ENCODE measurements at places on chromosomes 4 and X.
A peak's percentile ranks its signal among the peaks of the same experiment; 100 is the strongest.

GRCh38 chr4:40710484-40711254, 39.1 kb upstream of the NSUN7 start:
- DNase-seq = no peak

DNA sequence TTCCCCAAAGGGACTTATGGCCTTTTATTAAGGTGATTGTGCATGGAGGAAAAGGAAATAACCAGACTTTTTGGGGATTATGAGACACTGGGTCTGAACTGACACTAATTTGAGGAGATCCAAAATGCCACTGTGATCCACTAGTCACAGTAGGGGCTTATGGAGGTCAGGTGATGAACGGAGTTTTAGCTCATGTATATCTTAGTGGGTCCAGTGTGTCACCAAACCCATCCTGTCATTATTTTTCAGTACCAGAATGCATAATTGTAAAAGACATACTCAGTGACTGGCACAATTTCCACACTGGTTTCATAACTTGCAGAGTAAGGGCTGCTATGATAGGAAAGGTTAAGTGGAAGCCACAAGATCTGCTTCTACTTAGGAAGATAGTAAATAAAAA, 131.3 kb downstream of the RTL3 start:
- no peak for DNase-seq

DNA sequence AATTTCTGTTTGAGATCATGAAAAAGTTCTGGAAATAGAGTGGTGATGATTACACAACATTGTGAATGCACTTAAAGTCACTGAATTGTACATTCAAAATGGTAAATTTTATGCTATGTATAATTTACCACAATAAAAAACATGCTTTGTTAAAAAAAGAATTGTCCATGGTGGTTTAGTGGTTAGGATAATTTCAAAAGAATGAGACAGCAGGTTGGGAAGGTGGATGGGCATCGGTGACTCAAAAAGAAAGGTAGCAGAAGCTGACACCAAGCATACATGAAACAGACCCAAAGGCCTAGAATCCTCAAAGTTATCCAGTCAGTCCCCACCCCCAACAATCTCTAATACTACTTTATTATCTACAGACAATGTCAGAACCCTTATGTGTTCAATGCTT, 91.1 kb downstream of the MSN start:
- DNase-seq = no peak

GRCh38 chr4:139083607-139083955, 68.0 kb downstream of the NOCT start:
- peak; percentile 78 for DNase-seq

DNA sequence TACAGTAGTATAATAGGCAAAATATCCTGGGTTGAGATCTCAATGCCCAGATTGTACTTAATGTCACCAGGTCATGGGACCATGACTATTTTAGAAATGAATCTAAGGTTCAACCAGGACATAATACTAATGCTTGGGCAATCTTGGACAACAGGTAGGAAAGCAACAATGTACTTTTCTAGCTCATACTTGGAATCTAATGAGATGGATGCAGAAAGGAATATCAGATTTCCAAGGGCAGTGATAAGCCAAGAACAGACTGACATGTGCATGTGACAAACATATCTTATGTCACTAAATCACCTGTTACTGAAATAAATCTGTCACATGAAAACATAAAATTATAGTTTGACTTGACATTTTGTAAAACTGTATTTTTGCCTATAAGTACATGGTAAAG, 51.1 kb downstream of the RPS6KA3 start:
- DNase-seq = no peak

- DNase-seq = no peak
These were observed 10.0 kb downstream of the TNIP3 start for GRCh38 chr4:121154103-121154515.

- no peak for DNase-seq
These were observed 14.0 kb downstream of the RAP1GDS1 start for GRCh38 chr4:98275145-98275544.

GRCh38 chr4:107578321-107578720, 141.7 kb downstream of the PAPSS1 start:
- DNase-seq = no peak

- no peak for DNase-seq
These were observed 192.1 kb downstream of the PTTG2 start for GRCh38 chr4:38152305-38152704.

DNA sequence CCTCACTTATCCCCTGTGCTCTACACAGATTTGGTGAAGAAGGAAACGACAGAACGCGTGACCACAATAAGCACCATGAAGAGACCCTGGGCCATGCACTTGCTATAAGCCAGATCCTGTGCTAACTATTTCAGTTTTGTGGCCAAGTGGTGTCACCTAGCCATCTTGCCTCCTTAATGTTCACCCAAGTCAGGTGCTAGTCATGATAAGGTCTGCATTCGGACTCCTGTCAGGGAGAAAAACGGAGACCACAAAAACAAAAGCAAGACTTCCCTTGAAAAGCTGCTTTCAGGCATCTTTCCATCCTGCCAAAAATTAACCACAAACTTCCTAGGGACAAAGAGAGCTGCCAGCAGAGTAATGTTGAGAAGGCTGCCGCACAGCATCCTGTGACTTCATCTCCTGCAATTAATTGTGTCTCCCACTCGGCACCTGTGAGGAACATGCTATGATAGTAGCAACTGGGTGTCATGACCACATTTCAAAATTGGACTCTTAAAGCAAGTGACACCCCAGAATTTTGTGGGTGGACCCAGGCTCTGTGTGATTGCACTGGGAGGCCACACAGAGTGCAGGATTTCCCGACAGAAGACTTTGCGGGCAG, 8.8 kb upstream of the IDS start:
- DNase-seq = no peak

DNA sequence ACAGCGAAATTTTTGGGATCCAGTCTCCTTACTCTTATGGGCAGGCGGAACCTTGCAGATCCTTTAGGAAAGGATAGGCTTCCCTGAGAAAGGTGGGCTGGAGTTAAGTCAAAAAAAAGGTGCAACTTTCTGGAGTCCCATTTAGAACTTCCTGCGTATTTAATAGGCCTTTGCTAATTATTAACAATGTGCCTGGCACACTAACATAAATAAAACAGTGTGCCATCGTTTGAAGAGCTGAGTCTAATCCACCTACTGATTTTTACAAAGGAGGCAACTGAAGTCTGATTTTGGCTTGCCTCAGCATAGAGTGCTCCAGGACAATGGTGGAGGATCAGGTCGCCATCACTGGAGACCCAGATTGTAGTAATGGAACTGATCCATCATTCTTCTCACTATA, 15.7 kb downstream of the PLS3 start:
- no peak for DNase-seq

GRCh38 chr4:47145630-47146029, 114.3 kb downstream of the GABRB1 start:
- DNase-seq = no peak

DNA sequence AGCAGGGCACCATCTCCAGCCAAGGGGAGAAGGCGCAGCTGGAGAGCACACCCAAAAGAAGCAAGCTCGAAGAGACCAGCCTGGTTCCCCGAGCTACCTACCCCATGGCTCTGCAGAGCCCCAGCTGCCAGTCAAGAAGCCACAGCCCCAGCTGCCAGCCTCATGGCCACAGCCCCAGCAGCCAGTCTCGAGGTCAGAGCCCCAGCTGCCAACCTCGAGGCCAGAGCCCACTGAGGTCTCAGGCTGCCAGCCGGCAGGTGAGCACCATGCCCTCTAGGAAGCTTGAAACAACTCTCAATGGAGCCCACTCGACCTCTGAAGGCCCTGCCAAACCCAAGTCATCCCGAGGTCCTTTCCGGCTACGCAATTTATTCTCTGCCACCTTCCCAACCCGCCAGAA, 27.0 kb upstream of the PRPS1 start:
- DNase-seq = no peak

- DNase-seq = peak; percentile 26
These were observed 88.4 kb downstream of the LRP2BP start for GRCh38 chr4:185307136-185307950.

DNA sequence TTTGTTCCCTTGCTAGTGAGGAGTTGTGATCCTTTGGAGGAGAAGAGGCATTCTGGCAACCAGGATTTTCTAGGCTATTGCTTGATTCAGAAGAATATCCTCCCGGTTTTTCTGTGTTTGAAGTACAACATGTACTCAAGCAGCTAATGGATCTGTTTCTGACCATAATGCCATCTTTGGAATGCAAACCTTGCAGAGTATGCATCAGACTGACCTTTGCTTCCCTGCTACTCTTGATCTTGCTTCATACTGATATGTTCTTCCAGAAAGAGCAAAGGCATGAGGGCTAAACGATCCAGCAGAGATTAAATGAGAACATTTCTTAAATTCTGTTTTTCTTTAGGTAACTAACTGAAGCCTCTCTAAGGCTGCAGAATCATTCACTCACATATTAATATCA, 265.4 kb upstream of the SLC7A11 start:
- no peak for DNase-seq

DNA sequence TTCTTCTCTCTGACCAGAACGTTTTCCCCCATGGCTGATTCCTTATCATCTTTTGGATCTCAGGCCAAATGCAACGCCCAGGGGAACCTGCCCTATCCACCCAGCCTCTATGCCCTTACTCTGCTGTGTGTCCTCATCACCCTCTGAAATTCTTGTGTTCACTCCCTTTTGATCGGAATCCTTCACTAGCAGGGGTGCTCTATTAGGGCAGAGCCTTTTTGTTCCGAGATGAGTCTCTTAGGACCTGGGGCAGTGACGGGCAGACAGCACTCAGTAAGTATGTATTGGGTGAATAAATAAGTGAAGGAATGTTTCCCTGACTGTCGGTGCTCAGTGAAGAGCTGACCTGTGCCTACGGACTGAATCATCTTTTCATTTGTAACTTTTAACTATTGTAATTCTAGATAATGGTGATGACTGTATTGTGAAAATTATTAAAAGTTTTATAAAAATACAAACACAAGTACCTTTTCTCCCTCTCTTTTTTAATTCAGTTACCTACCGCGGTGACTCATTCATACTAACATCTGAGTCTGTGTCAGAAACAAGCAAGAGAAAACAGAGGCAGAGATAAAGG, 4.8 kb upstream of the TENM3 start:
- peak; percentile 88 for DNase-seq

DNA sequence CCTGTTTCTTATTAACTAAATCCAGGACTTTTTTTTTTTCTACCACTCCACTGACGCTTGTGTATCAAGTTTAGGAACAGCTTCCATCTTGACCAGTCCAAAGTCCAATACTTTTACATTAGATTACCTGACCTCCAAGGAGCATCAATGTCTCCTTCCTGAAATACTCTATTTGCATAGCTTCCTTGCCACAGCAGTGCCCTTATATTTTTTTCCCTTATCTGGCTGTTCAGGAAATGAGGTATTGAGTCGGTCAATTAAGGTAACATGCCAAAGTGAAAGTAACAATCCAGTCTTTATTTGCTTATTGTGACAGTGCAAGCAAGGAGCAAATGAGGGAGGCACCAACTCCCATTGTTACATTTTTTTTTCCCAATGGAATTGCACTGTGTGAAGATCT, 730.8 kb upstream of the NDST4 start:
- no peak for DNase-seq

DNA sequence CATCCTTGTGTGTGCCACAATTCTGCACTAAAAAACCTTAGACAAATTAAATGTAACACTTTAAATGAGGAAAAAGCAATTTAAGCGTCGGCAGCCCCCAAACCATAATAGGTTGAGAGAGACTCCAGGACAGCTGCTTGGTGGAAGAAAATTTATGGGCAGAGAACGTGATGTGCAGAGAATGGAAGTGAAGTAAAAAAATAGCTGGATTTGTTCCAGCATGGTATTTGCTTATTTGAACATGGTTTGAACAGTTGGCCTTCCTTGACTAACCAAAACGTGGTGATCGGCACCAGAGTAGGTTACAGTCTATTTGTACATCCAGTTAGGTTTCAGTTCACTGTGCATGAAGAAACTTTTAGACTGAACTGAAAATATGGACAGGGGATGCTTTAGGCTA, 343.0 kb upstream of the CPEB2 start:
- no peak for DNase-seq

DNA sequence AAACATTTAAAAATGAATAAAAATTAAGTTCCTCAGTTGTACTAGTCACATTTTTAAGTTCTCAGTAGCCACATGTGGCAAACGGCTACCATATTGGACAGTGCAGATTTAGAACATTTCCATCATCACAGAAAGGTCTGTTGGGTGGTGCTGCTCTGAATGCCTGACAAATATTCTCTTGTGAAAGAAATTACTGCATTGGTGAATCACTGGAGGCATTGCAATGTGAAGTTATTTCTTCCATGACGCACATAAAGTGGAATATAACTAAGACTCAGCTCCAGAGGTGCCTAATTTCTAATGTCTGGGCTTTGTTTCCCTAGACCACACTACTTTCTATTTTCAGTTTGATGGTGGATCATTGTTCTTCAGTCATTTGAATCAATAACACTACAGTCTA, 44.9 kb downstream of the CLNK start:
- DNase-seq = no peak

- no peak for DNase-seq
These were observed 191.8 kb upstream of the CXorf66 start for GRCh38 chrX:140157143-140157542.

- DNase-seq = no peak
These were observed 23.2 kb downstream of the CXorf58 start for GRCh38 chrX:23930894-23931604.

- DNase-seq = no peak
These were observed 66.3 kb upstream of the C1QTNF7 start for GRCh38 chr4:15361529-15361928.

GRCh38 chr4:101763576-101763975, 27.0 kb upstream of the BANK1 start:
- no peak for DNase-seq

DNA sequence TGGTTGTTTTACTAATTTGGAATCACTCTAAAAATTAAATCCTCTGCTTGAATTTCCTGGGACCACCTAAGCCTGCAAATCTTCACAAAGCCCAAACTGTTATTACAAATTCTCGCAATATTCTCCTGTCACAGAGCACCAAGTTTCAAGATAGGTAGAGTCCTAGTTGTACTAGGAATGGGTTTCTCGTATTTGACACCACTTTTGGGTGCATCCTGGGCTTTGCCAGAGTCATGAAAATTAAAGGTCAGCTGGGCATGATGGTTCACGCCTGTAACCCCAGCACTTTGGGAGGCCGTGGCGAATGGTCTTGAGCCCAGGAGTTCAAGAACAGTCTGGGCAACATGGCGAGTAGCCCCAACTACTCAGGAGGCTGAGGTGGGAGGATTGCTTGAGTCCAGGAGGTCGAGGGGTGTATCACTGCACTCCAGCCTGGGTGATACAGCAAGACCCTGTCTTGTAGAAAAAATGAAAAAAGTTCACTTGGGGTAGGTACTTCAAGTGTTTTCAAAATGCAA, 30.6 kb upstream of the MANBA start:
- no peak for DNase-seq

DNA sequence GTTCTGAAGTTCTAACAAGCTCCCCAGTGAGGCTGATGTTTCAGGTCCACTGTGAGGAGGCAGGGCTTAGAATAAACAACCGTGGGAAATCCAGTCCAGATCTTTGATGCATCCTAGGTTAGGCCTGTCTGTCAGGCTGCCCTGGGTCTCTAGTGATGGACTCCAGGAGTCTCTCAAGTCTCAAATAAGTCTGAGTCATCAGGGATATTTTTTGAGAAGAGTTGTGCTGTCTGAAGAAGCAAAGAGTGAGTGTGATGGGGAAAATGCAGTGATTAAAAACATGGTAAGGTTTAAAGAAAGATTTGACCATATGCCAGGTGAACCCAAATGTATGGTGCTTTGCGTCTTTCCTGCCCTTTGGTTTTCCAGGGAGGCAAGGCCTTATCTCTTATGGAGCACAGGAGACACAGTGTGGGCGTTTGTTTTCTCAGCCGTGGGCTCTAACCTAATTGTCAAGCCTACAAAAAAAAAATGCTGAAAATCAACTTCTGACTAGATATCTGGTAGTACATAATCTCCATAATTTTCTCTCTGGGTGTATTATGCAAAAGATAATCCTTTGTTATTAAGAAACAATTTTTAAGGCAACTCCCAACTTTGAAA, 100.7 kb downstream of the PTTG2 start:
- DNase-seq = peak; percentile 47

Measured in ELF-1 (cell line).